Activated T-cell treated with anti-CD3 and anti-CD28 coated beads, Interleukin-2, amount 50 U/mL, for 48 hours (primary cell): ENCODE measurements at places on chromosomes 3 and 15.

DNA sequence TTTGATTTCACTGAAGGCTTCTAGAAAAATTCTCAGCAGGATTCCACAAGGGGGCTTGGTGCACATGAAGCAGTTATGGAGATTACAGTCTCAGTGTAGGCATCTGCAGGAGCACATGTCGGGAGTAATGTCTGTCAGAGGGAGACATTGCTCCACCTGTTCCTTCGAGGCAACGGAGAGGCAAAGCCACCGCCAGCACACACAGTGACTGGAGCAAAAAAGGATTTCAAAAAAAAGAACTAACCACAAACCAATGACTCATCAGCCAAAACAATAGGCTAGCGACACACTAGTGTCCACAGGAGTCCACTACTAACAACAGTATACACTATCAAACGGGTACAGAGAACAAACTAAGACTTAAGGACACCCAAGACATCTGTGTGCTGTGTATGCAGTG, 68.9 kb downstream of the NPTN start:
- no peak for DNase-seq

DNA sequence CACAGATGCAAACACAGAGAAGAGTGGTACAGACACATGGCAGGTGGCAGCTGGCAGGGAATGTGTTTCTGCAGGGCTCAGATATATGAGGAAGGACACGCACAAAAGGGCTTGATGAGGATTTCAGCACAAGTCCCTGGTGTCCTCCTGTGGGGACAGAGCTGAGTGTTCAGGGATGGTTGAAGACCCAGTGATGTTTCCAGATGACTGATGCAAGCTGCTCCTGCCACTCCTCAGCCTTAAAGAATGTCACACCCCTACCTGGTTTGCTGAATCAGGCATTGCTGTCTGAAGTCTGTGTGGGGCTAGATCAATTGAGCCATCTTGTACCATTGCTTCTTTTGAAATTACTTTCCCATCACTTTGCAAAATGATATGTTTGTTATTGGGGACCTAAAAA, 40.2 kb downstream of the TNFAIP8L3 start:
- DNase-seq, result no peak

DNA sequence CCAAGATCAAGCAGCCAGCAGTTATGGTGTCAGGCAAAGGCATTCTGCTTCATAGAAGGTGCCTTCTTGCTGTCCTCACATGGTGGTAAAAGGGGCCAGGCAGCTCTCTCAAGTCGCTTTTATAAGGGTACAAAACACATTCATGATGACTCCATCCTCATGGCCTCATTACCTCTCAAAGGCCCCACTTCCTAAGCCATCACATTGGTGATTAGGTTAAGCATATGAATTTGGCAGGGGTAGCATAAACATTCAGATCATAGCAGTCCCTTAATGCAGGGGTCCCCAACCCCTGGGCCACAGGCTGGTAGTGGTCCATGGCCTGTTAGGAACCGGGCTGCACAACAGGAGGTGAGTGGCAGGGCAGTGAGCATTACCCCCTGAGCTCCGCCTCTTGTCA, 42.8 kb downstream of the PRR23E start:
- DNase-seq, result no peak

DNA sequence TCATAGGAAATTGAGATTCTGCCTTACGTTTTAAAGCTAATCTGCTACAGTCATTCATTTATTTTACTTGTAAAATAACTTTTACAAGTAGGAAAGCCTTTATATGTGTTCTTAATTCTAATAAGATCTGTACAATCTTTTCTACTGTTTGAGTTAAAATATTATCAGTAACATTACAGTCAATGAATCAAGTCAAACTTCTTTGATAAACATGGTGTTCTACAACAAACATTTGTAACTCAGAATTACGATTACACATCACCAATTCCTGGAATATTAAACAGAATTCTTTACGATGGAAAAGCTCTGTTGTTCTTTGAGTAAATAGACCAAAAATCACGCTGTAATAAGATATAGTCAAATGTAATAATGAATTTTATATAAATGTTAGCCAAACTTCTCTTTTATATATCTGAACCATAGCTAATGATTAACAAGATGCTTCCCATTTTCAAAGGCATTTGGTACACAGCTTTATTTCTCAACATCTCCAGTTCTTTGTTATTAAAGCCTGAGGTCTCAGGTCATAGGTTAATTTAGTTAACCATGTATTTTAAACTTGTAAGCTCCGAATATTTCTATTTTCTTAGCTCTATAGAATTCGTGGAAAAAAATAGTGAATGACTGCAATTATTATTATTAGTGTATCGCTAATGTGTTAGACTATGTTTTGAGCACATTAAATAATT, 232.4 kb downstream of the NAALADL2 start:
- no peak for DNase-seq

- DNase-seq, result no peak
Observed at GRCh38 chr15:32837935-32838334, 120.1 kb downstream of the GREM1 start.

DNA sequence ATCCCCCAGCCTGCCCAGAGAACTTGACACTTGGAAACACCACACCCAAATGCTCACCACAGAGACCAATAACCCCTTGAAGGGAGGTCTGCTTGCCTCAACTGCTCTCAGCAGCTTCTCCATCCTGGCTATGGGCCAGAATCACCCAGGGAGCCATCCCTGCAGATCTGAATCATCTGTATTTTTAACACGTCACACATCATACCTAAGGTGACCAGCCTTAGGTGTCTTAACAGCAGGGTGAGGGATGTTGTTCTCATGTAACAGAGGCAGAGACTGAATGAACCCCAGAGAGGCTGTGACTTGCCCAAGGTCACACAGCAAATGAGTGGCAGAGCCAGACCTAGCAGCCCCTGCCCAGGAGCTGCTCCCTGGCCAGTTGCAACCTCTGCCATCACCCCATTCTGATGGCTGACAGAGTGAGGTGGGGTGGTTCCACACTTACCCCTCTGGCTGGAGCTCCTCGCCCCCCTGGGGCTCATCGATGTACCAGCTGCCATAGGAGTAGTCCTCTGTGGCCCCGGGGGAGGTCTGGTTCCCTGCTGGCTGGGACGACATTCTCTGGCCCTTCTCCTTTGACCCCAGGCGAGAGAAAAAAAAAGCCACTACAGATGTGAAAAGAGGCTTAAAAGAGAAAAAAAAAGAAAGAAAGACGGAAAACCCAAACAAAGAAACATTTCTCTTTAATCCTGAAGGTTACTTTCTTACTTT, 722 bp downstream of the STRA6 start:
- no peak for DNase-seq

DNA sequence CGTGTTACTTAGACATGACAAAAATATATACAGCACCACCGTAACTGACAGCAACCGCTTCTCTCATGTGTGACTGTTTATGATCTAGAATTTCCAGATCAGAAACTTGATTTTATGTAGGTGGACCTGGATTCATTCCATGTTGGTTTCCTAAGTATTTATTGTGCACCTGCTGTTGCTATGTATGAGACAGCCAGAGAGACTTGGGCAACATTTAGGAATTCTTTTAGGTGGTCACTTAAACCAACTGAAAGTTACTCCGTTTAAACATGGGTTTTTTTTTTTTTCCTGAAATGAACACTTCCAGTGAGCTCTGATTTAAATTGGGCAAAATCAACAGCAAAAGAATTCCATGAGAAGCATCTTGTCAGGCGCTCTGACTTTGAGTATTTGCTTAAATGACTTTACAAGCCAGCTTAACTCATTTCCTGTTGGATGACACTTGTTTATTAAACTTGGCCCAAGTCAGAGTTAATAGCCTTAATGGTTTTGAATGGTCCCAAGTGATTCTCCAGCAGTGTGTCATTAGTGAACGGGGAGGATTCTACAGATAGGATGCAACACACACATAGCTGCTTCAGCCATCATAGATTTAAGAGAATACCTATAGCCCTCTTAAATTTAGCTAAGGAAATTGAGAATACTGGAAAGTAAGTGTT, 31.8 kb downstream of the MITF start:
- no peak for DNase-seq

GRCh38 chr3:56917361-56918110, 115.8 kb upstream of the ARHGEF3 start:
- no peak for DNase-seq

GRCh38 chr3:15974647-15975046, 176.9 kb upstream of the ANKRD28 start:
- no peak for DNase-seq

DNA sequence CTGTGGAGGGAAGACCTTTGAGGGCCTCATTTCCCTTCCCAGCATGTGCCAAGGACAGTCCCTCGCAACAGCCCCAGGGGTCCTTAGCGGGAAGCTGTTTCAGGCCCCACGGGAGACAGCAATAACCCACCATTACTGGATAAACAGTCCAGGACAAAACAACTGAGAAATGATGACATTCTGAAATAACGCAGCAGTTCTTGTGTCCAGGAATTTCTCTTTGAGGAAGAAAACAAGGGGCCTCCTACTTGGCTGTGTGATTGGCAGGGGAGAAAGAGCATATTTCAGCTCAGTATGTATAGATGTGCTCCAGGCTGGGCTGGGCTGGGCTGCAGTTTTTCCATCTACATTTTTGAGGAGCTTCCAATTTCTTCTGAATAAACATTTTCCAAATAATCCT, 82.2 kb upstream of the THBS1 start:
- DNase-seq, result no peak

DNA sequence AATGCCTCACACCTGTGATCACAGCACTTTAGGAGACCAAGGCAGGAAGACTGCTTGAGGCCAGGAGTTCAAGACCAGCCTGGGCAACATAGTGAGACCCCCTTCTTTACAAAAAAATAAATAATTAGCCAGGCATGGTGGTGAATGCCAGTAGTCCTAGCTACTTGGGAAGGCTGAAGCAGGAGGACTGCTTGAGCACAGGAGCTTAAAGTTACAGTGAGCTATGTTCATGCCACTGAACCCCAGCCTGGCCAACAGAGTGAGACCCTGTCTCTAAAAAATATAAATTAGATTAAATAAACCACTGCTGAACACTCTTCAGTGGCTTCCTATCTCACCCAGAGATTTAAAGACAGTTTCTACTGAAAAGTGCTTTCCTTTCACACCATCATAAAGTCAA, 6.2 kb downstream of the IFT80 start:
- no peak for DNase-seq

DNA sequence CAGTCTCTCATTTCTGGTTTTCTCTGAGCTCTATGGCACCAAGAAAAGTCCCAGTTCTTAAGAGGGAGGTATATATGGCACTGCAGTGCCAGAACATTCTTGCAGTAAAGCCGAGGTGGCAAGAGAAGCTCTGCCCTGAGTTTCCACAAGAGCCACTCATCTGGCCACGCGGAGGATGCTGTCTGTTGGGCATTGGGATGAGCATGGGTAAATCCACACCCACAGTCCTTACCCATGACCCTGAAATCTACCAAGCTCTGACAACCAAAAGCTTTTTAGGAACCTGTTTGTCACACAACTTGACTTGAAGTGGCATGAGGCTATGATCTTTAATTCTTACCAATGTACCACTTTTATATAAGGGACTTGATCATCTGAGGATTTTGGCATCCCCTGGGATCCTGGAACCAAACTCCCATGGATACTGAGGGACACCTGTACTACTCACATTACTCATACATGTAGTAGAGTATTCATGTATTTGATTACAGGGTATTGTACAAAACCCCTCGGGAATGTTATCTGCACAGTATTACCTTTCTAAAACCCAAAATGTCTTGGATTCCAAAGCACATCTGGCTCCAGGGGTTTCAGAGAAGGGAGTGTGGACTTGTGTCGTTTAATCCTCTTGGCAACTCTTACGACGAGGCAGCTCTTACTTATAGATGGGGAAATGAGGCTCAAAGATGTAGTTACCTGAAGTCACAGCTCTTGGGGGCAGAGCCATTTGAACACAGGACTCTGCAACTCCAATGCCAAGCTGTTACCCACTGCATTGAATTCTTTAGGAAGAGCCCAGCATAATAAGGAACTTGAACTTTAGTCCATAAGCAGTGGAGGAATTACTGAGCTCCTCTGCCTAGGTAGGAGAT, 8.8 kb downstream of the RPL32 start:
- DNase-seq, result peak; percentile 49

DNA sequence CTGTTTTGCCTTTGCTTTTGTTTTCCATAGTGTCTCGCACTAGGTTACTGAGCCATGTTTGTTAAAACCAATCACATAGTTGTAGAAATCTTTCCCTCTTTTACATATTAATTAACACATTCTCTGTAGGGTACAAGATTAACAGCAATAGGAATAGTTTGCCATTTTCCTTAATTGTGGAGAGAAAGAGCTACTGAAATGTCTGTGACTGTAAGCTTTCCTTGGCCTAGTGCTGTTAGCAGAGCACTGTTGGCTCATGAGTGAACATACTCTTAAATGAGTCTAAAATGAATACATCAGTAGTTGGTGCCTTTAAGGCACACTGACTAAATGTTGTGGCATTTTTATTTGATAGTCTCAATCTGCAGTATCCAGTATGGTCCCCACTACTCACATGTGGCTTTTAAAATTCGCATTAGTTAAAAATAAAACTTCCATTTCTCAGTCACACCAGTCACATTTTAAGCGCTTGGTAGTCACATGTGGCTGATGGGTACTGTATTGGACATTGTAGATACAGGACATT, 28.2 kb downstream of the CHD2 start:
- DNase-seq, result no peak

DNA sequence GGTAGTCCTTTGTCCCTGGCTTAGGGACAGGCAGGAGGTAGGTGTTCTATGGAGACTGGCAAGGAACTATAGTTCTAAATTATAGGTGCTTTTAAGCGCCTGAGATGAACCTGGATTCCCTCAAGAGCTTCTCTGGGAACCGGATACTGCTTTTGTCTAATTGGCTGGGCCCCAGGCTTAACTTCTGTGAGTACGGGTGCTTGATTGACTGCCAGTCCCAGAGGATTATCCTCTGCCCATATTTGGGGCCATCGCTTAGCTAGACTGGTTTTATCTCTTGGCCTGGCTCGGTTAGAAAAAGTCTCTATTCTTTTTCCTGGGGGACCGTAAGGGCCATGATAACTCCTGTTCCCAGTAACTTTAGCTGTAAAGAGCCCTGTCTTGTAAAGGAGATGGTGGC, 339.1 kb downstream of the KCNH8 start:
- DNase-seq, result no peak

GRCh38 chr15:65217526-65218482, 6.5 kb upstream of the CILP start:
- DNase-seq, result no peak

GRCh38 chr15:83809345-83809744, 155.4 kb downstream of the ADAMTSL3 start:
- DNase-seq, result no peak

DNA sequence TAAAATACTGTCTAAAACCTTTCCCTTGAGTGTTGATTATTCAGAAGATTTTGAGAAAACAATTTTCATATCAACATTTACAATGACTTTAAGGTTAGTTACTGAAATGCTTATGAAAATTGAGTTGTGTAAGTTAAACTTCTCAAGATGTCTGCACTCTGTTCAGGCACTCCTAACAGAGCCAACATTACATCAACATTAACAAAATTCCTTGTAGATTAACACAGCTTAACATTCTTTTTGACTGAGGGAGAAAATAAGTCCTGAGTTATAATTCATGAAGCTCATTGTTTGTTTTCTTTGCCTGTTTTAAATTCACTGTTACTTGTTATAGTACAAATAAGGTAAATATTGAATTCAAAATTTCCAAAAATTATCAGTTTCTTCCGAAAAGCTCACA, 9.0 kb downstream of the ACKR4 start:
- DNase-seq, result no peak

GRCh38 chr15:42736178-42736792, 643 bp downstream of the CDAN1 start:
- peak; percentile 43 for DNase-seq
